ENCODE measurements at places on chromosomes 6 and 20.
A peak's percentile ranks its signal among the peaks of the same experiment; 100 is the strongest.

- no peak for DNase-seq
These were observed 104.6 kb upstream of the AKIRIN2 start for GRCh38 chr6:87806635-87807034.

- peak; percentile 21 for DNase-seq
These were observed 80.4 kb upstream of the BTN3A2 start for GRCh38 chr6:26284537-26285142.

DNA sequence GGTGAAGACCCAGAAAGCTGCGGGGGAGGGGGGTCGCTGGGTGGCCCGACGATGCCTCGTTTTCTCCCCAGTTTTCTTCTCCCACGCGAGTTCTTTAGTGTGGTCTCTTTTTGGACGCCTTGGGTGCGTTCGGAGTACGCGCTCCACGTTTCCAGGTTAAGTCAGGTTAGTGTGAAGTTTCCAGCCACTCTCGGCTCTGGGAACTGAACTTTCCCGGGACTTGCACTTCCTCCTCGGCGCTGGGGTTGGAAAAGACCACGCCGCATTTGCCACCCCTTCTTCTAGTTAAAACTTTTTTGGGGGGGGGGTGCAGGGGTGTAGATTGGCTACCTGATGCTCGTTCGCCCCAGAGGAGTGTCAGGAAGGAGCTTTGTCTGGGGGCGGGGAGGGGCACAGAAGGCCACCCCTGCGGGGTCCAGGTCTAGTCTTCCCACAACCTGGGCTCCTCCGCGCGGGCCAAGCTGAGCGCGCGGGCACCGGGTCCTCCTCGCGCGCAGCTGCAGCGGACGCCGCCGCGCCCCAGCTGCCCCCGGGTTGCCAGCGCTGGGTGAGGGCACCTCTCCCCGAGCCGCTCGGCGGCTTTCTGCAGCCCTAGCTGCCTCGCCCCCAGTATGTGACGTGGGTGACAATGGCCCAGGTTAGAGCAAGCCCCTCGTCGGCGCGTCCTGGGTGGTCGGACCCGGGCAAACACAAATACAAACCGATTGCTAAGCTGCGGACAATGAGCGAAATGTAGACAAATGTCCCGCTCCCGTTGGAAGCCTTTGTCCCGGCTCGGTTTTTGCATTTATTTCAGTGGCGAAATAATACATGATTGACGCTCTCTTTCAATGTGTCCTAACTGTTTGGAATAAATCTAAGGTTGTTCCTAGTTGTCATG is 1.7 kb upstream of the NKX2-2 start:
- DNase-seq = no peak

- DNase-seq = no peak
These were observed 3.9 kb upstream of the MRGBP start for GRCh38 chr20:62792182-62792939.

- DNase-seq = no peak
These were observed 100.4 kb downstream of the OGFRL1 start for GRCh38 chr6:71388856-71389527.

- DNase-seq = no peak
These were observed 146.1 kb upstream of the AKAP12 start for GRCh38 chr6:151093706-151094105.

GRCh38 chr6:51892339-51892738 is 195.1 kb downstream of the PKHD1 start:
- DNase-seq = no peak

DNA sequence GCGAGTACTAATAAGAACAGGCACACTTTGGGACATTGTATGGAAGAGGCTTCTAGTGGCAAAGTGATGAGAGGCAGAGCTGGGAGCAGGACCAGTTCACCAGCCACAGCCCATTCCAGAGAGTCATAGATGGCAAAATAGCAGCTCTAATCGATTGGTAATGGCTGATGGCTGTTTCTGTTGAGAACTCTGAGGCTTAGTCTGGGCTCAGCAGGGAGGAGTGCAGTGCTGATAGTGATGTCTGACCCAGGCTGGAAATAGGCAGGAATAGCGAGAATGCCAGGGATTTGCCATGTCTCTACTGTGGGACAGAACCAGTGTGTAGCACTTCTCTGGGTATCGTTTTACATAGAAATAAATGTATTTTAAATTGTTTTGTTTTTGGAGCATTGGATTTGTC is 620.0 kb upstream of the FLRT3 start:
- no peak for DNase-seq
